Activated CD4-positive, alpha-beta T cell treated with anti-CD3 and anti-CD28 coated beads for 1 hour (primary cell): ENCODE measurements at places on chromosomes 12 and 14.

DNA sequence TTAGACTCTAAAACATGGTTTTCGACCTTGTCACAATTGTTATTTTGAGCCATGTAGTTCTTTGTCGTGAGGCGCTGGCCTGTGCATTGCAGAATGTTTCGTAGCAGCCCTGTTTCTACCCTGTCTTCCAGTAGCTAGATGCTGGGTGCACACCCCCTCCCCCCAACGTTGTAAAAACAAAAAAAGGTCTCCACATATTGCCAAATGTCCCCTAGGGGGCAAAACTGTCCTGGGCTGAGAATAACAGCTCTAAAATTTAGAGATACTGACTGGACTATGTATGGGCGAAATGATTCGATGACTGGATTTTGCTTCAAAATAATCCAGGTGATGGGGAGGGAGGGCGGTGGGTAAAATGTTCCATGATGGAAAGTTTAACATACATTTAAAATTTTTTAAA, 126.1 kb upstream of the FUT8 start:
- DNase-seq, result no peak

- no peak for DNase-seq
Measured at GRCh38 chr14:69887740-69888657, 8.8 kb downstream of the SMOC1 start.

GRCh38 chr12:30598889-30599288, 96.8 kb downstream of the IPO8 start:
- no peak for DNase-seq

- DNase-seq, result no peak
Measured at GRCh38 chr12:64825143-64826021, 935 bp downstream of the TBC1D30 start.

GRCh38 chr14:85093631-85094330, 436.2 kb upstream of the FLRT2 start:
- DNase-seq, result no peak

DNA sequence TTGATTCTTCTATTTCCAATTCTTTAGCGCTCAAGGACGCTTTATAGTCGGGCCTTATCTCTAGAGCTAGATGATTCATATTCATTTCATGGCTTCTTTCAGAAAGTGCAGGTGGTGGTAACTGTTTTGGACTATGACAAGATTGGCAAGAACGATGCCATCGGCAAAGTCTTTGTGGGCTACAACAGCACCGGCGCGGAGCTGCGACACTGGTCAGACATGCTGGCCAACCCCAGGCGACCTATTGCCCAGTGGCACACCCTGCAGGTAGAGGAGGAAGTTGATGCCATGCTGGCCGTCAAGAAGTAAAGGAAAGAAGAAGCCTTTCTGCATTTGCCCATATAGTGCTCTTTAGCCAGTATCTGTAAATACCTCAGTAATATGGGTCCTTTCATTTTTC, 241.9 kb downstream of the PAWR start:
- DNase-seq, result no peak

- DNase-seq, result no peak
Measured at GRCh38 chr14:24058260-24058950, 6.6 kb downstream of the CARMIL3 start.

- no peak for DNase-seq
Measured at GRCh38 chr14:55724736-55725135, 144.7 kb downstream of the KTN1 start.

DNA sequence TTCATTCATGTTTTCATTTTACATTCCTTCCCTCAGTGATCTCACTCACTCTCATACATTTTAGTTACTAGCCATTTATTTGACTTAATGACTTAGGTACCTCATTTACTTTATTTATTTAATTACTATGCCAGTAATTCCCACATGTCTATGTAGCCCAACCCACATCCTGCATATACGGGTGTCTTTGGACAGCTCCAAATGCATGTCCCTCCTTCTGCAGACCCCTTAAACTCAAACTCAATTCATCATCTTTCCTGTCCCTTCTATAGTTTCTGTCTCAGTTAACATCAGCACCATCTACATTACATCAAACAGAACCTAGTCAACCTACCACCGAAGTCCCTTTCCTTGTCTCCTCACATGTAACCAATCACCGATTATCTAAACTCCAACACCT, 2.8 kb downstream of the CLEC1A start:
- no peak for DNase-seq

GRCh38 chr12:88181881-88182280, 39.8 kb downstream of the TMTC3 start:
- no peak for DNase-seq

DNA sequence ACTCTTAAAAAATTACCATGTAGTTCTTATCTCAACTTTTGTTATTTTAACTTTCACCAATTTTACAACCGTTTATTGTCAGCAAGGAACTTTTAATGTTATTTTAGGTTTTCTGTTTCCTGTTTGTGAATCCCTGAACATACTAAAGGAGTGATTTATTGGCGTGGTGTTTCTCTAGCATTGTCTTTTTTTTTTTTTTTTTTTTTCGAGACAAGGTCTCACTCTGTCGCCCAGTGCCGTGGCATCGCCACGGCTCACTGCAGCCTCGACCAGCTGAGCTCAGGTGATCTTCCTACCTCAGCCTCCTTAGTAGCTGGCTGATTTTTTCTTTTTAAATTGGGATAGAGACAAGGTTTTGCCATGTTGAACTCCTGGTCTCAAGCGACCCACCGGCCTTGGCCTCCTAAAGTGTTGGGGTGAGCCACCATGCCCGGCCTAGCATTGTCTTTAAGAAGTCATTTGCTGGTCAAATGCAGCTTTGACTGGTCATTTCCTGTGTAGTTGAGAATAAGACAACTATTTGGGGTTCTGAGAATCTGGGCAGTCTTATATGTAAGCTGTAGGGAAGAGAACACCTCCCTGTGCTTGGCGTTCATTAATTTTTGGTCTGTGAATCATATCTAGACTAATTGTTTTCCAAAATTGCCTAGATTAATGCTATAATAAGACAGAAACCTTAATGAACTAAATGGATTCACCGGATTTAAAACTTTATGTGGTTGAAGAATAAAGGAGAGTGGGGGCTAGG, 2.1 kb downstream of the WASHC4 start:
- no peak for DNase-seq

GRCh38 chr12:32471591-32472001, 72.2 kb downstream of the FGD4 start:
- no peak for DNase-seq

DNA sequence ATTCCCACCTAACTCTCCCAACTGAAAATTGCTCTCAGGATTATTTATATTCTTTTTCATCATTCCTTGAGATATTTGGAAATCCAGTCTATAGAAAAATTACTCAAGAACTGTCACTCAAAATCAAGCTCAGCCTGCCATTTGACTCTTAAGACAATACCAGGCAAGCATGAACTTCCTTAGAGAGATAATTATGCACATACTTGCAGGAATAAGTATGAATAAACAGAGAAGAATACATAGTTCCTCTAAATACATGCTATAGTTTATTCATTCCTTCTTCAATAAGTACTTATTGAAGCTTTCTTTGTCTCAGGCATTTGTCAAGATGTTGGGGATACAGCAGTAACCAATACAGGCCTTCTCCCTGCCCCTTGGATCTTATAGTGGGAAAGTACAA, 154.1 kb downstream of the SRGAP1 start:
- DNase-seq, result no peak

- no peak for DNase-seq
Measured at GRCh38 chr12:71585218-71585617, 78.4 kb downstream of the ZFC3H1 start.

DNA sequence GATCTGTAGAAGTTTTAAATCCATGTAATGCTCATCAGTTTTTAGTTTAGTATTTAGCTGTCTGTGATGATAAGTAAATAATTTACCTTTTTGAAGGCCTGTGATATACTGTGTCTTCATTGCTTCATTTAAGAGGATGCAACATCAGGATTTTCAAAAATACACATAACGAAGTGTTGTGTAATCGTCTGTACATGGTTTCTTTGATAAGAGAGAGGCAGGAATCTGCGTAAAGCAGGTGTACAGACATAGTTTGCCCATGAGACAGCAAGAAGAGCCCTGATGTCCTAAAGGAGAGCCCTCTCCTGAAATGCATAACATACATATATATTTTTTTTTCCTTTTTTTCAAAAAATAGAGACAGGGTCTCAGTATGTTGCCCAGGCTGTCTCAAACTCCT, 44.8 kb downstream of the RASSF3 start:
- no peak for DNase-seq
